ENCODE measurements at places on chromosomes 5 and 9.

DNA sequence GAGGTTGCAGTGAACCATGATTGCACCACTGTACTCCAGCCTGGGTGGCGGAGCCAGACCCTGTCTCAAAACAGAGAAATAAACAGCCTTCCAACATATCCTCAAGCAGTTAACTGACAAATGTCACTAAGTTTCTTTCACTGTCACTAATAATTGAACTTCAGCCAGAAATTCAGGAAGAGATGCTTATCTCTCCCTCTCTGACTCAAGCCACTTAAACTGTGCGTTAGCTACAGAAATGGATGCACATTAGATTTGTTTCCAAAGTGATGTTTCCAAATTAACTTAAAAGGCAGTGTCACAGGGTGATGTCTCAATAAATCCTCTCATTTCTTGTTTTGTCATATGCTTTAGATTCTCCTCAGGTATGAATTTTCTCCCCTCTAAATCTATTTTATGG is 164.9 kb downstream of the KDM4C start:
- DNase-seq: no peak

DNA sequence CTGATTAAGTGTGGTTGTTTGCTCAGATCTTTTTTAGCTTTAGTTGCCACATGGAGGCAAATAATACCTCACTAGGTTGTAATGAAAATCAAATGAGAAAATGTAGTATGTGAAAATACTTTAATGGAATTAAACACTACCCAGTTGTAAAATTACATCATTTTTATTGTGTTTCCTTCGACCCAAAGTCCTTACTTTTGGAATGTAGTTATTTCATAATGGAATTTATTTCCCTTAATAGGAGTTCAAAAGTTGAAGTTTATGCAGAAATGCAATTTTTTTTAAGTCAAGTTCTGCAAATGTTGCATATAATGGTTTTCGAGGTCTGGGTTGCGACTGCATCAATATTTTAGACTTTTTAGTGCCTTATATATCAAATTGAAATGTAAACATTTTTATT is 31.0 kb downstream of the TNPO1 start:
- no peak for DNase-seq

DNA sequence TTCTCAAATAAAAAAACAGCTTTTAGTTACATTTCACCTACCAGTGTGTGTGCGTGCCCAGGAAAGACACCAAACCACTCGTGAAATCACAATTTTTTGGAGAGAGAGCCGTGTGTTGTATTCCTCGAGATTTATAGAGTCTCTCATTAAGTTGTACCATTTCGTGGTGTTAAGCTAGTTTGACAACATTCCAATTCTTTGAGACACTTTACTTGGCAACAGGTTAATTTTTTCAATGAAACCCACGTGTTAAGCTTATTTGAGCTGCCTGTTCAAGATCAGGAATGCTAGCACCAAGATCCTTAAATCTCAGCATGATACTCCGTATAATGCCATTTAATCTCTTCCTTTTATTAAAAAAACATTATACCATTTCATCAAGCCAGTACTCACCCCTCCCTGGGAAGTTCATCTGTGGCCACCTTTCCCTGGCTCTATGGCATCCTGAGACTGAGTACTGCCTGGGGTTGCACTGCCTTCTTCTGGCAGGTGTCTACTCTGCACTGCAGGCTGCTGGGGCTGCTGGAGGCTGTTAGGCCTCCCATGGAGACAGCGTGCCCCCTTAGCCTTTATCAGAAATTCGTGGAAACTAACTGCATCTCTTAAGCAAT is 143.7 kb downstream of the ARHGAP26 start:
- DNase-seq: no peak

DNA sequence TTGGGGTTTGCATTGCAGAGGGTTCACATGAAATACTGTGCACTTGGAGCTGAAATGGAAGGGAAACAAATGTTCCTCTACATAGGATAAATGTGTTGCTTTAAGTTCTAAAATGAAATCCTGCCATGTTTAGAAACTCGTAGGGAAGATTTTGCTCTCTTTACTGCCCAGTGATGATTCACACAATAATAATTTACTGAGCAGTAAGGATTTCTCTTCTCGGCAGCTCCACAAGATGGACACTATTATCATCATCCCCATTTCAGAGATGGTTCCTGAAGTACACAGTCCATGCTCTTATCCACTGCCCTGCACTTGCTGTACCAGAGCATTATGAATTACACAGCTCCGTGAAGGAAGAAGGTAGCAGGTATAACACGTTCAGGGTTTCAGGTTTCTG is 4.1 kb downstream of the HACD4 start:
- DNase-seq: no peak

GRCh38 chr9:109176963-109177362 is 9.9 kb upstream of the FRRS1L start:
- no peak for DNase-seq

GRCh38 chr9:65410926-65411325 is 125.9 kb upstream of the FOXD4L5 start:
- DNase-seq: no peak

DNA sequence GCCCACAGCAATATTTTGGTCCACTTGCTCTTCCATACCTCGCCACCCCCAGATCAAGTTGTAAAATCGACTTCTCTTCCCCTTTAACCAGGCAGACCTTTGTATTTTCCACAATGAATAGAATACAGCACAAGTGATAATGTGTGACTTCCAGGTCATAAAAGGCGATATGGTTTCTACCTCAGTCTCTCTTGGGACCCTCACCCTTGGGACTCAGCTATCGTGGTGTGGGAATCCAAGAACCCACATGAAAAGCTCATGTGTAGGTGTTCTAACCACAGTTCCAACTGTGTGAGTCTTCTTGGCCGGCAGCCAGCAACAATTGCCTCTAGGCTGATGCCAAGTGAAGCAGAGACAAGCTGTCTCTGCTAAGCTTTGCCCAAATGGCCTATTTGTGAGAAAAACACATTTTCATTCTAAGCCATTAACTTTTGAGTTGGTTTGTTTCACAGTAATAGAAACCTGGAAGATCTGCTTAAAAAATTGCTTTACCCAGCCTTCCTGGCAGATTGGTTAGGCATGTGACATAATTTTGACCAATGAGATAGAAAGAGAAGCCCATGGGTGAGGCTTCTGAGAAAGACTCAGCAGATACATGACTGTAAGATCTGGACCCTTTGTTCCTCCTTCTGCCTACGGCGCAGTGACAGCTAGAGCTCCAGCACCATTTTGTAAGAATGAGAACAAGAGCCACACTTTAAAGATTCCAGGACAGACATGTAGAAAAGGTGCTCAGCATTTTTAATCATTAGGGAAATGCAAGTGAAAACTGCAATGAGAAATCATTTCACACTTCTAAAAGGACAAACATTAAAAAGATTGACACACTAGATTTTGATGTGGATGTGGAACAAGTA is 18.3 kb upstream of the MLLT3 start:
- no peak for DNase-seq

DNA sequence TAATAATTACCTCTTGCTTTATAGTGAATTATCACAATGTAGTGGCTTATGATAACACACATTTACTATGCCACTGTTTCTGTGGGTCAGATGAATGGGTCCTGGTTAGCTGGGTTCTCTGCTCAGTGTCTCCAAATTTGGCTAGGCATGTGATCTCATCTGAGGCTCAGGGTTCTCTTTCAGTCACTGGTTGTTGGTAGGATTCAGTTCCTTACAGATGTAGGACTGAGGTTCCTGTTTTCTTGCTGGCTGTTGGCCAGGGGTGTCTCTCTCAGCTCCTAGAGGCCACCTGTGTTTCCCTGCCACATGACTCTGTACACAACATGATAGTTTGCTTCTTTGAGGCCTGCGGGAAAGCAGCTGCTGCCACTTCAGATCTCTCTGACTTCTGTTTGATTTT is 7.1 kb downstream of the NFX1 start:
- DNase-seq: no peak

GRCh38 chr9:8262625-8263622 is 463.3 kb upstream of the DMAC1 start:
- no peak for DNase-seq

GRCh38 chr5:159504106-159504856 is 174.0 kb upstream of the IL12B start:
- DNase-seq: no peak

DNA sequence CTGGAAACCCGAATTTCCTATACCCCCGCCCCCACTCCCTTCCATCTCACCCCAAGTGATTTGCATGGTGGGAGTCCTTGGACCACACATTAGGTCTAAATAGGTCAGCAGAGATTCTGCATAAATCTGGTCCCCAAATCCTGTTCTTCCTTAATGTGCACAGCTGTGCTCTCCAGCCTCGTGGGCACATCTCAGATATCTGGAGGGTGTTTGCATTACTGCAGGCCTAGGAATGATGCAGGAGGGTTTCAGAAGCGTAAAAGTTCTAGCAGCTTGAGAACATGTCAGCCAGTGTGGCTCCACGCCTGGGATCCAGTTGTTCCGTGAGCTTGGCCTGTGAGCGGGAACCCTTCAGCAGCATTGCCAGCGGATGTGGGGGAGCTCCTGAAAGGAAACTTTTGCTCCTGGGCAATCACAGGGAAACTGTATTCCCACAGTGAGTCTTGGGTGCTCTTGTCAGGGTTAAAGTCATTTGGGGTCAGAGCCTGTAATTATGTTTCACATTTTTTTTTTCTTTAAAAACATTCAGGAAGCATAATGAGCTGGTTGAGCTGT is 12.9 kb downstream of the ARHGAP26 start:
- no peak for DNase-seq

- DNase-seq: no peak
Observed at GRCh38 chr9:78242041-78242440, 6.2 kb downstream of the CEP78 start.

DNA sequence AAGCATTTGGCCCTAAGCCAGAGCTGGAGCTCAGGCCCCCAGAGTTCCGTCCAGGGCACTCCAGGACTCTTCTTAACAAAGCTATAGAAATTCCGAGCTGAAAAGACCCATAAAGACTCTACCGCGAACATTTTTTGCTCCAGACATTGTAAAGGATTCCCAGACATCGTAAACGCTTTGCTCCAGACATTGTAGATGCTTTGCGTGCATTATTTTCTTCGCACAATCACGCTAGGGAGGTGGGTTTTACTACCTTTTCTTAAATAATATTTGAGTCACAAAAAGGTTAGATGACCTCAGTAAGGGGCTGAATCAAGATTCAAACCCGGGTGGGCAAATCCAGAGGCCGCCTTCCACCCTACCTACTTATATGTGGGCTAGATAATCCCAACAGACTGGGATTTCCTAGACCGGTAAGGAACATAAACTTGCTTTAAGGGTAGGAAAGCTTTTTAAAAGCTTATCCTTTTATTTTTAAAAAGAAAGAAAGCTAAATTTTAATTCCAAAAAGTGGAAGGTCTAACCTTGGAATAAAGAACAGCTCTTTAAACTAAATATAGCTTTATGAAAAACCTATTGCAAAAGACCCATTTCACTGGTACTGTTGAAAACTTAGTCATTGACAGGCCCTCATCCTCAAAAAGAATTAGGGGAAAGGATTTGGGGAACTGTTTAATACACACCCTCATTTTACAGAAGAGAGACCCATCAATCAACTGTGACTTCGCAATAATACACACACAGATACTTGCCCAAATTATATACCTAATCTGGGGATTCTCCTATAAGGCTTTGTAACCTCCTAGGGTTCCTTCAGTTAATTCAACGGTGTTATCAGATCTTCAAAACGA is 822 bp upstream of the TNIP1 start:
- no peak for DNase-seq

GRCh38 chr5:170892196-170892595 is 30.4 kb downstream of the RANBP17 start:
- DNase-seq: no peak

- no peak for DNase-seq
Observed at GRCh38 chr5:16489322-16489791, 23.8 kb upstream of the ZNF622 start.

DNA sequence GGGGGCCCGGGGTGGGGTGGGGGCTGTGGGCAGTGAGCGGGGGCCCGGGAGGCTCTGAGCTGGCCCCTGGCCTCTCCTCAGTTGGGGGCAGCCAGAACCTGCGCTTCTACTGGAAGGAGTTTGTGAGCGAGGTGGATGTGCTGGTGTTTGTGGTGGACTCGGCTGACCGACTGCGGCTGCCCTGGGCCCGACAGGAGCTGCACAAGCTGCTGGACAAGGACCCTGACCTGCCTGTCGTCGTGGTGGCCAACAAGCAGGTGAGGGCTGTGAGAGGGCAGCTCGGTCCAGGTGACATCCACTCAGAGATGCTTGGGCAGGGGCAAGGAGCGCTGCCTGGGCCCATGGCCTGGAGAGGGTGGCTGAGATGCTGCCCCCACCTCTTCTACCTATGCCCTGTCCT is 3.4 kb downstream of the ARL10 start:
- DNase-seq: no peak

DNA sequence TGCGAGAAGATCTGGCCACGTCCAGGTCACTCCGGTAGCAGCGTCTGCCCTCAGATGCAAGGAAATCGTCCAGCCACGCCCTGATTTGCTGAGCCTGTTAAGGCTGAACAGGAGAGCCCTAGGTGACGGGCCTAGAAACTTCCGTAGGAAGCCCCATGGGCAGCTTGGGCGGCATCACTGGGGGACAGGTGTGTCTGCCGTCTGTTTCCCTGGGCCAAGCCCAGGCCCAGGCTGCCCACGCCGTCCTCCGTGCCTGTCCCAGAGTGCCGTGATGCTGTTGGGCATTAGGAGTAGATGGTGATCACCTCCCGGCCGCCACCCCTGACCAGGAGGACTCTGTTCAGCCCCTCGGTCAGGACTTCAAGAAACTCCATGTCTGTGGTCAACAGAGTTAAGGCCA is 43.5 kb downstream of the NKD2 start:
- no peak for DNase-seq

GRCh38 chr9:87290241-87291052 is 207.2 kb upstream of the DAPK1 start:
- no peak for DNase-seq

DNA sequence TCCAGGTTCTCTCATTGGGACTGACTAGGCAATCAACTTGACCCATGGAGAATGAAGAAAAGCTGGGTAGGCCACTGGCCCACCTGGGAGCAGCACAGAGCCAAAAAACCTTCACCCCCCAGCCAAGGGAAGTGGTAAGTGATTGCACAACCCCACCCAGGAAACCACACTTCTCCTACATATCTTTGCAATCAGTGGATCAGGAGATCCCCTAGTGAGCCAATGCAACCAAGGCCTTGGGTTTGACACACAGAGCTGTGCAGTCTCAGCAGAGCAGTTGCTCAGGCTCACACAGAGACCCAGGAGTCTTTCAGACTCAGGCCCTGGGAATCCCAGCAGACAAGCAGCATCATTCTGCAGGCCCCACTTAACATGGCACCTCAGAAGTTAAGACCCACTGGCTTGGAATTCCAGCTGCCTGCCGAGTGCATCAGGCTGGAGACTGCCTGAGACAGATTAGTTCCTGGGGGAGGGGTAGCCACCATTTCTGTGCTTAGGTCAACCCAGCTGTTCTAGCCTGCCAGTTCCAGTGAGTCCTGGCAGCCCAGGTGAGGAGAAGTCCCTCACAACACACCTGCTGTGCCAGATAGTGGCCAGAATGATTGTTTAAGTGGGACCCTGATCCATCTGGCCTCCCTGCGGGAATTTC is 136.4 kb downstream of the SAXO1 start:
- no peak for DNase-seq

GRCh38 chr5:39698838-39699560 is 274.2 kb upstream of the DAB2 start:
- DNase-seq: no peak
